ENCODE measurements at places on chromosomes 5 and 9.

GRCh38 chr5:143554187-143554717 lies 150.8 kb upstream of the NR3C1 start:
- no peak for DNase-seq

DNA sequence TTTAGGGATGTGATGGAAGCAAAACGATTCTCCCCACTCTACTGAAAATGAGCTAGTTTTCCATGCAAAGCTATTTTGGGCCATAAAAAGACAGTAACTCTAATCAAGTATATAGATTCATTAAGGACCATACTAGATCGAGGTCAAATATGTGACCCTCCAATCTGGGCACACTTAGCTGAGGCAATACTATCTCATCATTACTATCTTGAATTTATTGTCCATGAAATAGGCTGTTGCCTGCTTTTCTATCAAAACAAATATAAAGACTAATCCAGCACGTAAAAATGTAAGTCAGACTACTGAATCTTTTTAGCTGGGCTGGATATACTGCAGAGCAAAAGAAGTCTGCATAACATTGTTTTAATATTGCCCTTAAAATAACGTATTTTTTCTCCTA lies 943.1 kb downstream of the NR2F1-AS1 start:
- DNase-seq, result no peak

DNA sequence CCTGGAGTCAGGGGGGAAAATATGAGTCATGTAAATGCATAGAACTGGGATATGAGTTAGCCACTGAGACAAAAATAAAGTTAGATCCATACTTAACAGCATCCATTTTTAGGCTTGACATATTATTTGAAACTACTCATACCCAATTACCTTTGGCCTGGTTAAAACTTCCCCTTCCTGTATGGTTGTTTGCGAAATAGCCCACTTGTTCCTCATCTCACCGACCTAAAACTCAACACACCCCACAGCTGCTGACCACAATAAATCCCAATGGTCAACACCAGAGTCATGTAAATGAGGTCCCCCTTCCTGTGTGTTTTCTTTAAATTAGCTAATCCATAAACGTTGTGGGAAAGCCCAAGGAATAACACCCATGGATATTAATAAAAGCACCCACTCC lies 55.2 kb upstream of the TMEM215 start:
- no peak for DNase-seq

- DNase-seq, result no peak
Observed at GRCh38 chr5:30891660-30892059, 301.8 kb upstream of the CDH6 start.

GRCh38 chr5:6632324-6632887 lies 438 bp downstream of the NSUN2 start:
- DNase-seq, result no peak

- DNase-seq, result no peak
Observed at GRCh38 chr5:2929779-2930178, 178.3 kb upstream of the IRX2 start.

DNA sequence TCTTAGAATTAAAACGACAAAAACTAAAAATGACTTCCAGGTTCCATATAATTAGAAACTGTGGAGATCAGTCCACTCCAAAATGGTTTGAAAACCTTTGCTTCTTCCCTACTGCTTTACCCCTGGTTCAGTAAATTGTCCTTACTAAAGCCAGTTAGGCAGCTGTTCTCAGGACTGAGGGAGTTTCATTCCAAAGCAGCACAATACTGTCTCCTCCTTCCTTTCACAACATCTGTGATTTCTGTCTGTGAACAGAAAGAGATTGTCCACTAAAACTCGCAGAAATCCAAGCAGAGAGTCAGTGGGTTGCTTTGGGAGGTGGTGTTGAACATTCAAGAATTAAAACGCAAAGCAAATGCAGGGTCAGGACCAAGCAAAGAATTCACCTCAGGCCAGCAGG lies 740.8 kb upstream of the ZNF608 start:
- DNase-seq, result no peak

DNA sequence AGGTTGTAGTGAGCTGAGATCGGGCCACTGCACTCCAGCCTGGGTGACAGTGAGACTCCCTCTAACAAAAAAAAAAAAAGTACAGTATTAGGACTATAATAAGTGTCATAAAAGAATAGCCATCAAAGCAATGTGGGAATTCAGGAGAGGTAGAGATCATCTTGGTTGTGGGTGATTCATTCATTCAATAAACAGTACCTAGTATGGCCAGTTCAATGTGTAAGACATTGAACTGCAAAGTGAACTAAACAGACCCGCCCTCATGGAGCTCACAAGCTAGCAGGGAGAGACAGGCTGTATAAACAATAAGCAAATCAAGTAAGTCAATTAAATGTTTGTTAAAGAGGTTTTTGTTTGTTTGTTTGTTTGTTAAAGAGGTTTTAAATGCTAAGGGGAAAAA lies 146.1 kb upstream of the RANBP3L start:
- no peak for DNase-seq

- no peak for DNase-seq
Observed at GRCh38 chr5:148043705-148044104, 20.1 kb upstream of the SPINK5 start.

- no peak for DNase-seq
Observed at GRCh38 chr5:167702014-167702413, 589.4 kb upstream of the WWC1 start.

GRCh38 chr5:167071981-167072610 lies 1219.3 kb upstream of the WWC1 start:
- no peak for DNase-seq

DNA sequence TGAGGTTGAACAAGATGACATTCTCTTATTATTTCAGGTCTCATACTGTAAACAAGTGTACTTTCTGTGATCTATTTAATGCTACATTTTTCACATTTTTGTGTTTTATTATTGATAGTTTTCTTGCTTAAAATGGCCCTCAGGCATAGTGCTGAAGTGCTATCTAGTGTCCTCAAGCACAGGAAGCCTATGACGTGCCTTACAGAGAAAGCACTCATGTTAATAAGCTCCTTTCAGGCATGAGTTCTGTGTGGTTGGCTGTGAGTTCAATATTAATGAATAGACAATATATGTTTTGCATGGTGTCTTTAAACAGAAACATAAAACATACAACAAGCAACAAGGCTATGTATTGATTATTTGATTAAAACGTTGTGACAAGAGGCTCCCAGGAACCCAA lies 450.1 kb downstream of the PLK2 start:
- no peak for DNase-seq

- no peak for DNase-seq
Observed at GRCh38 chr5:143021595-143021994, 251.4 kb downstream of the ARHGAP26 start.

DNA sequence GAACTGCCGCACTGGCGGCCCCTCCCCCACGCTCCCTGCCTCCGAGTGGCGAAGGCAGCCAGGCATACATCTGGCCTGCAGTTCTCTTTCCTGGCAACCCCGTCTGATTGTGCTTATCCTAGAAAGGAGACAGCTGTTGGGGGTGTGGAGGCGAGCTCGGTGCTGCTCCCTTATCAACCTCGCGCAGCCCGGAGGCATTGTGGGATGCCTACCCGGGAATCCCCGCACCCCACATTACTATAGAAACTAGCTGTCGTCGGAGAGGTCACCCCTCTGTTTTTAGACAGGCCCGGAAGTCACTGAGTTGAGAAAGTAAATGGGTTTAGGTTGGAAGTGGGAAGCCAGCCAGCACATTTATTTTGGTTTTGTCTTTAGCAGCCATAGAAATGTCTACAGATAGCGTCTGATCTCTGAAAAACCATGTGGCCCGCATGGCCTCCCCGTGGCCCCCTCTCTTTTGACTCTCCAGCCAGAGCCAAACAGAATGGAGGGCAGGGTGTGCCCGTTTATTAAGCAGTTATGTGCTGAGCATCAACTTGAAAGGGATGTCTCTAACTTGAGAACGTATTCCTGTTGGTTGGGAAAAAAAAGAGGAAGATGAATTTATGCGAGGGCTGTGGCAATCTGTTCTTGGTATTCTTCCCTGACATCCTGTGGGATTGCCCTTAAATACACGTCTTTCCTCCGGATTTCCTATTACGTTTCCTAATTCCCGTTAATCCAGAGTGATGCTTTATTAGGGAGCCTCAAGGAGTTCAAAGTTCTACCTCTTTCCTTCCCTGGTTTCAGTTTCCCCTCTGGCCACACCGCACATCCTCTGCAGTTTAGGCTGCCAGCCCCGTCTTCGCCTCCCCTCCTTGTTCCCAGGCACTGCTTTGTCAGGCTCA lies 3.9 kb downstream of the STC2 start:
- DNase-seq, result peak; percentile 49

DNA sequence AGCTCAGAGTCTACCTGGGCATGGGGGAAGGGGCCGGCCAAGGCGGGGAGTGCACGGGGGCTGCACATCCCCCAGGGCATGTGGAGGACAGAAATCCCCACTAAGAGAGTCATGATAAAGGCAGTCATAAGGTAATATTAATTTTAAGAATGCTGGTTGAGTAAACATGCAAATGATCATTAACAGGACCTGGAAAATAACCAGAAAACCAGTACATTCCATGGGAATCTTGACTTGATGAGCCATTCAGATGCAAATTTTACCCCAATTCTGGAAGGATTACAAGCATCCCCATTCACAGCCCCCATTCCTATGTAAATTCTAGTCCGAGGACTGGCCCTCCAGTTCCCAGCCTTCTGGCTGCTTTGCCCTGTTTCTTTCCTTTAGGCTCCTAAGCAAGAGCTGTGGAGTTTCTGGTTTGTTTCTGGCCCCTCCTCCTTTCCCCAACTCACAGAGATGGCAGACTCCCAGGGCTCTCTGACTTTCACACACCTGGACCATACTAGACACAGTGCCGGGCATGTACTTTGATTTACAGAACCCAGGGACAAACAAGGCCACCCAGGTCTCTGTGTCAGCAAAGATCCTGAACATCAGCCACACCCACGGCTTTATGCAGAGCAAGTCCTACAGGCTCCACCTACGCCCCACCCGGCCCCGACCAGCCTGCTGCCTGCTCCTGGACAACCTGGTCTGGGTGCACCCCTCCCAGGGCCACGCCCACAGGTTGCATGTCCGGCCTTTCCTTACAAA lies 62.7 kb downstream of the SEMA4D start:
- no peak for DNase-seq

DNA sequence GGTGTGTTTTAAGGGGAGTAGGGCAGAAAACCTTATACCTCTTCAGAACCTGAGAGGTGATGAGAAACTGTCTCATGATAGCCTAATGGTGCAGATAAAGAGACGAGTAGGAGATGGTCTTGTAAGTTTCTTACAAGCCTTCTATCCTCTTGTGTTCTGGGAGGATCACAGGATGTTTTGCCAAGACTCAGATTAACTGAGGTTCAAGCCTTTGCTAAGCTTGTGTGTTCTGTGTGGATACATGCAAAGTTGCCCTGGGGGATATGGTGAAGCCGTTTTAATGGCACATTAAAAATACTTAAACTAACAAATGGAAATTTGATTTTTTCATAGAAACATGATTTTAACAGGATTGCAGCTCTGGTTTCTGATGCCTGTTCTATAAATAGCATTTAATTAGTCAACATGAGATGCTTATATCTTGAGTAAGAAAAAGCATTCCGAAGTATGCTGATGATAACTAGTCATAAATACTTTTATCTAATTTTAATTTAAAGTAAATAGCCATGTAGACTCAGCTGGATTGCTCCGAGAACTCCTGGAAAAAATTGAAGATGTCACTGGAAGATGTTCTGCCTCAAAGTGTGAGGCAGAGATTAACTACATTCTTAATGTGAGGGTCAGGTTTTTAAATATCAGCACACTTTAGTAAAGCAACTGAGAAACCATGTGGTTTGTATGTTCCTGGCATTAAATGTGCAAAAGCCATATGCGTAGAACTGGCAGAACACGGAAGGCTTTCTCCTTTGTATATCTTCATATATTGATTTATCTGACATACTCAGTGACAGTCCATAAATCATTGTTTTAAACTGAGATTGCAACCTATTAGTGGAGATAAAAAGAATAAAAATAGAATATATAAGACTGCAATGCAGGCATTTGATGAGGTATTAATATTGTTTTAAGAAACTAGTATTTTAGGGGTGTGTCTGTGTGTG lies 53.7 kb downstream of the IPO11 start:
- no peak for DNase-seq

DNA sequence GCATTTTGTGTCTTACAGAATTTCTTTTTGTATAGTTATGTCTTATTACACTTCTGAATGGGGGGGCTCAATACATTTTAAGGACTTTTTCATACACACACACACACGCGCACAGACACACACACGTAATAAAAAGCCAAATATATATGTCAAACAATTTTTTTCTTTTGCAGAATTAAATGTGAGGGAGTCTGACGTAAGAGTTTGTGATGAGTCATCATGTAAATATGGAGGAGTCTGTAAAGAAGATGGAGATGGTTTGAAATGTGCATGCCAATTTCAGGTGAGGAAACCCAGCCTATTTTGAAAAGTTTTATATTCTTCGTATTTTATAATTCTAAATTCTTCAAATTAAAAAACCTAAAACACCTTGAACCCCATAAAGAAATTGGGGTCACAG lies 25.6 kb downstream of the TMEFF1 start:
- no peak for DNase-seq

- no peak for DNase-seq
Observed at GRCh38 chr9:21989440-21990189, 4.6 kb downstream of the CDKN2A start.

Measured in GM13977 (cell line).